ENCODE measurements at places on chromosomes 11 and 22.
A peak's percentile ranks its signal among the peaks of the same experiment; 100 is the strongest.

- DNase-seq: no peak
Observed at GRCh38 chr22:49404020-49404419, 423.7 kb downstream of the BRD1 start.

DNA sequence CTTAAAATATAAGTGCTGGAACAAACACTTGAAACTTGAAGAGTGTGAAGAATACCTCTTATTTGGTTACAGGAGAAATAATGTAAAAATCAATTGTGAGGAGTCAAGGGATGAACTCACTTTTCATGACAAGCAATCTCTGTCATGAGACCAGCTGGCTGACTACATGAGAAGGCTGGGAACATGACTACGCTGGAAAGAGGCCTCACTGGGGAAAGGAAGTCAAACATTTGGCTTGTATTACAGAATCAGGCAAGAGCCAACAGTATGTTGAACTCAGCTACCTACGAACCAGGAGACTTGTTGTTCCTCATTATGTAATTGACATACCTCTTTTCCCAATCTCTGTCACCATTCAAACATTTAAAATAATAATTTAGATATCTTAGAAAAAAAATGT is 14.4 kb downstream of the DCDC1 start:
- DNase-seq: no peak

DNA sequence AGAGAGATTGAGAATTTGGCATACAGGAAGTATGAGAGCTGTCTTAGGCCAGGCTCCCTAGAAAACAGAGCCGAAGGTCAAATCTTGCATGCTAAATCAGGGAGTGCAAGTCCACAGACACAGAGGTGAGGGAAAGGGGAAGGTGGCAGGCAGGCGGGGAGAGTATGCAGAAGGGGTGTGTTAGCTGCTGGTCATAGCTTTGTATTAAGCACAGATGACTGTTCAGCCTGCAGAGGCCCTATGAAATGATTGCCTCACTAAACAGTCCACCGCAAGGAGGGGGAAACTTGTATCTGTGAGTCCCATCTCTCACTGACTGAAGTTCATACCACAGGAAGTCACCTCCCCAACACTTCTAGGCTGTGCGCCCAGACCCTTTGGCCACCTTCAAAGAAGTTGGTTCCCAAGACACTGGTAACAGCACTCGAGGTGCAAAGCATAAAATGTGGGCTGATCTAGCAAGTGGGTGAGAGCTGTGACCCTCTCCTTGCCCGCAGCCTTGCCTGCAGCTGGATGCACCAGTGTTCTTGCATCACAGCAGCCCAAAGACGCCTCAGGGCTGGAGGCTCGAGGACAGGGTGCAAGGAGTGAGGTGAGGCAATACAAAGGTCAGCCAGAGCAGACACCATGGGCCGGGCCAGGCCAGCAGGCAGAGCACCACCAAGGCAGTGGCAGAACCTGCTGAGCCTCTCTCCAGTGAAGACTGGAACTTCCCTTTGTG is 115.3 kb upstream of the TBCEL start:
- no peak for DNase-seq

GRCh38 chr22:23579870-23580575 is at the start of gene IGLL1:
TSS of gene IGLL1 (minus strand) at chr22:23580290. CDS start at chr22:23580190, 100 bp downstream.
- no peak for DNase-seq

GRCh38 chr22:39230261-39231196 is 14.3 kb downstream of the PDGFB start:
- DNase-seq: peak; percentile 37

- DNase-seq: no peak
Observed at GRCh38 chr11:120756931-120757330, 245.4 kb downstream of the GRIK4 start.

GRCh38 chr11:86990515-86990914 is 35.3 kb upstream of the FZD4 start:
- no peak for DNase-seq

DNA sequence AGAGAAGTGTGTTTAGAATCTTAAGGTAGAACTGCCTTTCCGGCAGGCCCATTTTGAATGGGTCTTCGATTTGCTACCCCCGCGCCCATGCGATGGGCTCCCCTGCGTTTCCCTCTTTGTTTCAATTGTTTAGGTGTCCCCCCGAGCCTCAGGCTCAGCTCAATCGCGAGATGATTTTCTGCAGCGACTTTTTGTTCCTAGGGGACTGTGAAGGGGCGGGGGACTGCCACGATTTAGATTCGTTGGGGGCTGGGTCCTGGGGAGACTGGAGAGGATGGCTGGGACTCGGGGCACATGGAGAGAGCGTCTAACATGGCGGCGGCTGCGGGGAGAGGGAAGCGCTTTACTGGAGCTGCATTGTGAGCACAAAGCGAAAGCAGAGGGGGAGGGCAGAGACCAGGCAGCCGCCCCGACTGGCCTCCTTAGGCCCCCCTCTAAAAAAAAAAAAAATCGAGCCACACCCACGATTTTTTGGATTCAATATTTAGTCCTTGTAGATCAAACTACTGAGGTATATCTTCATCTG is 1.7 kb downstream of the CAPRIN1 start:
- peak; percentile 82 for DNase-seq

DNA sequence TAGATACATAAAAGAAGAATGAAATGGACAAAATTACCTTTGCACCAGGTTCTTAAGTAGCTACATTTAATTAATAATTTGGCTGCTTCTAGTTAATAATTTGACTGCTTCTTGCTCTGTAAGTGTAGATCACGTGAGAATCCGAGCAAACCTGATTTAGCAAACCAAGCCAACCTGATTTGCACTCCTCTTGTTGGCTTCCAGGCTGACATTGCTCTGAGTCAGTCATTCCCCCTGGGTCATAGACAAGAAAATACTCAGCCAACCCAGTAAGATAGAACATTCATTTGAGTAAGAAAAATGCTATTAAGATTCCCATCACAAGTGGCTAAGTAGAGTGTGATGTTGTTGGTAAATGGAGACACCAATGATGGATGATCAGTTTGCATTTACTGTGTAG is 304.1 kb downstream of the C11orf87 start:
- no peak for DNase-seq

DNA sequence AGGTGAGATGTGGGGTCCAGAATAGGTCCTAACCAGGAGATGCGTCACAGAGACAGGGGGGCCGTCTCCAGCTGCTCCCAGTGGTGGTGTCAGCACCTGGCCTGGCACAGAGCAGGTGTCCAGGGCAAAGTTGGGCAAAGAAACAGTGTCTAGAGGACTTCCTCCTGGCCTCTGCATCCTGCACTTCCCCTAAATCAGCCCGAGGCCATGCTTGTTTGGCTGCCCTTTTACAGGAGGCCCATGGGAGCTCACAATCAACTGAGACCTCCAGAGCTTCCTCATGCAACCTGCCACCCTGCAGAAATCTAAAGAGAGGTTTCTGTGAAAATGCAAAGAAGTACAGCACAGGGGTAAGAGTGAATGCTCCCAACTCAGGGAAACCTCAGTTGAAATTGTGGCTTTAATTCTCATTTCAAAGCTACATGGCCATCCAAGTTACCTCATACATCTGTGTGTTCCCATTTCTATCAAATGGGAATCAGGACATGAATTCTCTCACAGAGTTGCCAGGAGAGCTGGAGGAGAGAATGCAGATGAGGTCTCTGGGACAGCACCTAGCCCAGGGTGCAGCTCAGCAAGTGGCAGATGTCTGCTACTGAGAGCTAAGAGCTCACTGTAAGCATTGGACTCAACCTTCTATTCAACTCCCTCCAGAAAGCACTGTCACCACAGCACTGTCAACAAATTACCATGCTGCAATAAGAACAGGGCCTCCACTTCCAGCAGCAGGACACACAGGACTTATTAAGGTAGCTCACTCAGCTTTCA is 32.6 kb downstream of the TCIRG1 start:
- DNase-seq: no peak

DNA sequence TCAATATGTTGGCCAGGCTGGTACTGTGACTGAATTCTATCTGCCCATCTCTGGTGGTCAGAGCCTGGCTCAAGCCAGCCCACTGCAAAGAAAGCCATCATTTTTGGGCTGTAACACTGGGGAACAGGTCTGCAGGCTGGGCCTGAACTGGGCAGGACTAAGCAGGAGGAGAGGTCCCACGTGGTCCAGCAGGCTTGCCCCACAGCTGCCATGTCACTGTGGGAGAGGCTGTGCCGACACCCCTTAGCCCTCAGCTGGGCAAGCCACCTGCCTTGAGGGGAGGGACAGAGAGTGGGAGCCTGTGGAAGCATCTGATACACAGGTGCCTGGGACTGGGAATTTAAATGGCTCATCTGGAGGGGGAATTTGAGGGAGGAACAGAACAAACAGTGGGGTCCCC is 66.7 kb upstream of the CLTCL1 start:
- DNase-seq: no peak

DNA sequence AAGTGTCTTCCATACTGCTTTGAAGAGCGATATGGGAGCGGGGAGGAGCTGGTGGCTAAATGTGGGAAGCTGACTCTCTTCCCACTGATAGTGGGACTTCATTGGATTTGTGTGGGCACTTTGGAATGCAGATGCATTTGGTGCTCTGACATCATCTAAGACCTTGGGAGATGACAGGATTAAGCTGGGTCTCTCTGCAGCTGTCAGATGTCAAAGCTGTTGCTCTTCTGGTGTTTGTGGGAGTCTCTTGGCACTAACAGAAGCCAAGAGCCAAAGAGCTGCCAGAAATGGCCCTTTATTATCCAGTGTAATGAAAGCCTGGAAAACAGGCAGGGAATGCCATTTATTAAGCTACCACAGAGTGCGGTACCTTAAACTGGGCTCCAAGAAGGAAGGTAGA is 20.6 kb downstream of the GRAMD1B start:
- no peak for DNase-seq

DNA sequence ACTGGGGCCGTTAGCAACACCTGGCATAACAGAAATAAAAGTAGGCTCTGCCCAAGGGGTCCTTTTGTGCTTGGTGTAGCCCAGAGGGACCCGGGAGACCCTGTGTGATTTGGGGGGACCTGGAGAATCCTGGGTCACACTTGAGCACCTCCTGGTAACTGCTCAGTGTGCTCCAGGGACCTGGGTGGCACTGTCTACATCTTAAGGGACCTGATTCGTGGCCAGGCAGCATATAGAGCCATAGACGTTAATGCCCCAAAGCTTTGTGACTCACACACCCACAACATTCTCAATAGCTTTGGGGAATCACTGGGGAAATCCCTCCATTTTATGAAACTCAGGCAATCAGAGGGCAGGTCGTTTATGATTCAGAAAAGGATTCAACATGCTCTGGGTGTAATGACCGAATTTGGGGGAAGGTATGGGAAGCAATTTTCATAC is 3.6 kb upstream of the IGF2 start:
- peak; percentile 94 for DNase-seq

DNA sequence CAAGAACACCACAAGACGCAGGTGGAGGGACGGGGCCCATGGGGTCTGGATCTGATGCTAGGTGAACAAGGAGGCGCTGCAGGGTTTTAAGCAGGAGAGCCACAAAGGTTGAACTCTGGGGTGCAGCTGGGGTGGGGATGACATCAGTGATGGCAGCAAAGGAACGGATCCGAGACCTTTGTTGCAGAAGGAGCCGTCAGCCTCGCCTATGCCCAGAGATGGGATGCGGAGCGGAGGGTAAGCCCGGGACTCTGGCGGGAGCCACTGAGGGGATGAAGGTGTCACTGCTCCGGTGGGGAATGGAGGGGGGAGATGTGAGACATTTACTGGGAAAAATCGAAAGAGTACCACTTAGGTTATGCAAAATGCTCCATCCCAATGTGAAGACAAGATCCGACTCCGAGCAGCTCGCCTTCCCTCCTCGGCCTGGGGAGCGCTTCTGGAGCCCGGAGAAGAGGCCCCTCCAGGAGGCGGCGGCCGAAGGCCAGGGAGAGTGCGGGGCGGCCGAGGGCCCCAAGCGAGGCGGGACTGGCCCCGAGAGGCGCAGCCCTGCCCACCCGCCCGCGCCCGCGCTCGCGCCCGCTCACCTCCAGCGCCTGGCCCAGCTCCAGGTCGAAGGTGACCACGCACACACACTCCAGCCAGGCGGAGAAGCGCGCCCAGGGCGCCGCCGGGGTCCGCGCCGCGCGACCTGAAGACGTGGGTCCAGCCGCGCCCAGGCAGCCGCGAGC is 422 bp downstream of the DENND6B start:
- no peak for DNase-seq

DNA sequence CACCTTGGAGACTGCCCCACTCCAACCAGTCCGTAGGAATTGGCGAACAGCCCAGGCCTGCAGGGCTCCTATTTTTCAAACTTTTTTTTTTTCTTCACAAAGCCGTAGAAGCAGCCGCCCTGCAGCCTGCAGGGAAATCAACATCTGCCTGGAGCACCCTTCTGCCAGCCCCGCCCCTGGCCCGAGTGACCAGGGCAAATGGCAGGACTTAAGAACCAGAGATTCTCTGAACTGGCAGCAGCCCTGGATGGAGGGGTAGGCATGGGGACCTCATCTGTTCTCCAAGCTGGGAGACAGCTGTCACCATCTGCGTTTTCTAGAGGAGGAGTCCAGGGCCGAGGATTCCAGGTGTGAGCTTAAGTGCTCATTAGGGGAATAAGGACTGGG is 5.6 kb downstream of the SCN2B start:
- DNase-seq: no peak

DNA sequence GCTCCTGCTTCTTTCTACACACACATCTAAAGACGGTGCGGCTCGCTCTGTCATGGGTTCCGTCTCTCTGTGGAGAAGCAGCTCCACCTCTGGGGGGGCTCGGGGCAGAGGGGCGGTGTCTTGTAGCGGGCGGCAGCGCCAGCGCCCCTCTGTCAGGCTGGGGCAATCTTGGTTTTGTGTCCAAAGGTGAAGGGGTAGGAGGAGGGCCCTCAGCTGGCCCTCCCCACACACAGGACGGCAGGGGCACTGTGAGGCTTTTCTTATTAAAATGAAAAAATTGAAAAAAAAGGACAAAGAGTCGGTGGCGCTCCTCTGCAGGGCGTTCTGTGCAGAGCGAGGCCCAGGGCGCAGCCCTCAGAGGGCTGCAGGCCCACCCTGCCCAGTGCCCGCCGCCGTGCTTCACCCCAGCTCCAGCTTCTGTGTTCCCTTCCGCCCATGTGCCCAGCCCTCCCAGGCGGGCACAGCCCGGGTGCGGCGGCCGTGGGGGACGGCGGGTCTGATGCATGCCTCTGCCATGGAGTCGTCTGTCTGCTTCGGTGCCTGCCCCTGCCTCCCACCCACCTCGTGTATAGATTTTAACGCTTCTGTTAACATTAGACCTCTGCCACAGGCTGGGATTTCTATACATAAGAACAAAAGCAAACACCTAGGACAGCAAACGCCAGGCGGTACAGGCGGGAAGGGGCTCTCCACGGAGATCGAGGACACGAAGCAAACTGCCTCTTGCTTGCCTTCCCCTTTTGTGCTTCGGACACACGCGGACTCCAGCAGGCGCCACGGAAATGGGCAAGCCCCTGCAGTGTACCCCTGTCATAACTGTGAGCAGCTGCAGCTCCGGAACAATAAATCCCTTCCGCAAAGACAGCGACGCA is 24.5 kb downstream of the MOB2 start:
- no peak for DNase-seq

GRCh38 chr22:30742291-30743256 is 47.9 kb downstream of the OSBP2 start:
- DNase-seq: peak; percentile 90

DNA sequence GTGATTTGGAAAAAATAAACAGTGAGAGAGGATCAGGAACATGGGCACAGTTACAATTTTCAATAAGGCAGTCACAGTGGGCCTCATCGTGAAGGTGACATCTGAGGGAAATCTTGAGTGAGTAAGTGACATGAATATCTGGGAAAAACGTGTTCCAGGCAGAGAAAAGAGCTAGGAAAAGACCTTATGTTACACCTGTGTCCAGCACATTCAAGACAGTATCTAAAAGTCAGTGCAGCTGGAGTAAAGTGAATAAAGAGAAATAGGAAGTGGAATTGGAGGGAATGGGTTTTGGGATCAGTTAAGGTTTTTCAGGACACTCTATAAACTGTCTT is 827.5 kb upstream of the FAT3 start:
- DNase-seq: no peak

All from inflammatory macrophage treated with lipopolysaccharide for 4 hours (primary cell).